ENCODE measurements at places on chromosomes 1 and 21.
A peak's percentile ranks its signal among the peaks of the same experiment; 100 is the strongest.

DNA sequence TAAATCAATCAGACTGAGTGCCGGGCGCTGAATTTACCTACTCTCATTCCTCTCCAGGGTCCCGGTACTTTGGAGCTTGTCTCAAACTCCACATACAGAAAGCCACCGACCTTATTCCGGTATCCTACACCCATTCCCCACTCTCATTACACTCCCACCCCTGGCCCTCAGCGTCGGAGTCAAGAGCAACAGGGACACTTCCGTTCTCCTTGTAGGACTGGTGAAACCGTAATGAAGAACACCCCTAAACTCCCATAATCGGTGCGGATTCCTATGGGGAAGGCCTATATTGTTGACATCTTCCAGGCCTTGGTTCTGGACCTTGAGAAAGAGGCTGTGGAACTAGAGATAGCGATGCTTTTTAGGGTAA lies 798 bp downstream of the ZBED6 start:
- no peak for DNase-seq

GRCh38 chr1:36093929-36094328 lies 5.2 kb downstream of the ADPRS start:
- DNase-seq, result peak; percentile 81

GRCh38 chr1:54054438-54054749 lies 986 bp downstream of the TCEANC2 start:
- no peak for DNase-seq

GRCh38 chr1:54460351-54460750 lies 54.2 kb upstream of the SSBP3 start:
- DNase-seq, result no peak

GRCh38 chr1:156958247-156958714 lies 37.8 kb downstream of the LRRC71 start:
- no peak for DNase-seq

DNA sequence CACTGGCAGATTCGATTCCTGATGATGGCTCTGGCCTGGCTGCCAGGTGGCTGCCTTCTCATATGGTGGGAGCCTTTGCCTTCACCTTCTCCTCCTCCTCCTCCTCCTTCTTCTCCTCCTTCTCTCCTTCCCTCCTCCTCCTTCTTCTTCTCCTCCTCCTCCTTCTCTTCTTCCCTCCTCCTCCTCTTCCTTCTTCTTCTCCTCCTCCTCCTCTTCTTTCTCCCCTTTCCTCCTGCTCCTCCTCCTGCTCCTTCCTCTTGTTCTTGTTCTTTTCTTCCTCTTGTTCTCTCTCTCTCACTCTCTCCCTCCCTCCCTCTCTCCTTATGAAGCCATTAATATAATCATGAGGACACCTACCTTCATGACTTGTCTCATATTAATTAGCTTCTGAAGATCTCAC lies 278.7 kb downstream of the CAMTA1 start:
- no peak for DNase-seq

DNA sequence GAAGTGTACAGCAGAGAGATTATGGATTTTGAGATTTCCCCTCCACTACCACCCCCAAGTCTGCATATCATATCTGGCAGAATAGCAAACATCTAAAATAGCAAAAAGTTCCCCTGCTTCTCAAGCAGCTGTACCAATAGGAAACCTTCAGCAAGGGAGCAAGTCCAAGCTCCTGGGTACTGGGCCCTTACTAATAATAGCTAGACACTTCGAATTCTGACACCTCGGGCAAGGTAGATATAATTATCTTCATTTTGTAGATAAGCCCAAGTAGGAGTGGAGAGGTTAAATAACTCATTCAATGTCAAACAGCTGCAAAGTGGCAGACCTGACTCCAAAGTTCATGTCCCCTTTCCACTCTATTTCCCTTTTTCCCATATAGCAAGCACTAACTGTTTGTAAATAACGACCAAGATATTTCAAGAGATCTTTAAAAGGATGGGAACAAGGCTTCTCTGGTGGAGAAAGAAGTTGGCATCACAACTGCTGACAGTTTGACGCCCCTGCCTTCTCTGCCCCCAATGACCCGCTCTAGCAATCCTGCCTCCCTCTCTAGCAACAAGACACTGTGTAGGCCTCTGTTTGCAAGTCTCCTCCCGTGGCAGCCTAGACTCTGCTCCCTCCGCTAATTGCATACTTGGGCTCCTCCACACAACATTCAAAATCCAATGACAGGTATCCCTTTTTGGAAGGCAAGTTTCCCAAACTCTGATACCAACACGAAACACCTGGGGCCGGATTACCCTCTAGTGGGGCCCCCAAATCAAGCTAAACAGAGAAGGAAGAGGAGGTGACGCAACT lies 18.7 kb upstream of the ADAR start:
- DNase-seq, result no peak

GRCh38 chr1:91501523-91501851 lies 836 bp downstream of the CDC7 start:
- DNase-seq, result no peak

DNA sequence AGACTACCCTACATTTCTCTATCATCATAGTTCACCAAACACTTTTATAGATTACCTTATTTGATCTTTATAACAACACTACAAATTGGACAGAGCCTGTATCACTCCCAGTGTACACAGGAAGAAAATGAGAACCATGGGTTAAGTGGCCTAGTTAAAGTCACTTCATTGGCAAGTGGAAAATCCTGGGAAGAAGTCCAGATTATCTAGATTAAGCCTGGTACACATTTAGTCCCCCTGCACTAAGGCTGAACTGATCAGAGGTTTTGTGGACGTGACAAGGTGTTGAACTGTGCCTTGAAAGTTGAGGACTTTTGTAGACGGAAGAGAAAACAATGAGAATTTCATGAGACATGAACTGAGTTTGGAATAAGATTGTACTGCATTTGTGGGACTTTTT lies 7.5 kb upstream of the USH2A start:
- DNase-seq, result no peak

GRCh38 chr1:67840449-67840848 lies 7.2 kb upstream of the GNG12 start:
- DNase-seq, result no peak

- no peak for DNase-seq
Measured at GRCh38 chr1:9275567-9276034, 17.1 kb upstream of the SPSB1 start.

DNA sequence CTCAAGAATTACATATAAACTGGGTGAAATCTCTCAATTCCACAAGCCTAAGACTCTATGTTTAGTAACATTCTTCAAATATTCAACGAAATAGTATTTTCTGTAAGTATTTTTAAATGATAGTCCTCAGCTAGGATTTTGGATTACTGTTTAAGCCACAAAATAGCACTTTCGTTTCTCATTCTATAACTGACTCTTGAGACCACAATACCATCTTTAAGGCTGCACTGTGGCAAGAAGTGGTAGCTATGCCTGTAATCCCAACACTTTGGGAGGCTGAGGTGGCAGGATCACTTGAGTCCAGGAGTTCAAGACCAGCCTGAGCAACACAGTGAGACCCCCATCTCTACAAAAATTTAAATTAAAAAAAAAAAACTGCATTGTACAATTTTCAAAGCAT lies 126.7 kb downstream of the CDC42BPA start:
- no peak for DNase-seq

- no peak for DNase-seq
Measured at GRCh38 chr1:97565886-97566285, 354.9 kb downstream of the DPYD start.

- DNase-seq, result no peak
Measured at GRCh38 chr1:183696981-183697380, 43.9 kb upstream of the APOBEC4 start.

GRCh38 chr1:182315167-182315556 lies 76.4 kb downstream of the GLUL start:
- no peak for DNase-seq

- DNase-seq, result no peak
Measured at GRCh38 chr1:183554577-183554976, 35.7 kb downstream of the NCF2 start.

GRCh38 chr1:54377040-54377691 lies 29.0 kb downstream of the SSBP3 start:
- no peak for DNase-seq

- DNase-seq, result no peak
Measured at GRCh38 chr1:114278911-114279310, 125.2 kb upstream of the SYT6 start.

DNA sequence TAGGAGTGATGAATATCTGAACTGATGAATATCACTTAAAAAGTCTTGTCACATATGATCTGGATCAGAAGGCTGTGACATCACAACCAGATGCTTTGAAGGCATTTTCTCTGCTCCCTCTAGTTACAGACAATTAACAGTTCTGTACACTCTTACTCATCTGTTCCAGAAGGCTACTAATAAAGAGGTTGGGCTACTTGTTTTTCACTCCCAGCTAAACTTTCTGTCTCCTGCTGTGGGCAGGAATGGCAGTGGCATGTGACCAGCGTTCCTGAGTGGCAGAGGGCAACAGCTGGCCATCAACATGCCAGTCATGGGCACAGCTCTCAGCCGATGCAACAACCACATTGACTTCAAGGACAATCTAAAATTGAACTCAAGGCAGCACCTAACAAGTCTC lies 66.7 kb downstream of the SLC45A1 start:
- peak; percentile 46 for DNase-seq

GRCh38 chr1:82044111-82044510 lies 243.4 kb downstream of the ADGRL2 start:
- DNase-seq, result no peak

GRCh38 chr1:156498432-156499193 lies 2.0 kb downstream of the MEF2D start:
- no peak for DNase-seq

GRCh38 chr1:36650200-36651065 lies 167.7 kb upstream of the CSF3R start:
- peak; percentile 32 for DNase-seq

- no peak for DNase-seq
Measured at GRCh38 chr1:167881786-167882185, 32.1 kb downstream of the ADCY10 start.

DNA sequence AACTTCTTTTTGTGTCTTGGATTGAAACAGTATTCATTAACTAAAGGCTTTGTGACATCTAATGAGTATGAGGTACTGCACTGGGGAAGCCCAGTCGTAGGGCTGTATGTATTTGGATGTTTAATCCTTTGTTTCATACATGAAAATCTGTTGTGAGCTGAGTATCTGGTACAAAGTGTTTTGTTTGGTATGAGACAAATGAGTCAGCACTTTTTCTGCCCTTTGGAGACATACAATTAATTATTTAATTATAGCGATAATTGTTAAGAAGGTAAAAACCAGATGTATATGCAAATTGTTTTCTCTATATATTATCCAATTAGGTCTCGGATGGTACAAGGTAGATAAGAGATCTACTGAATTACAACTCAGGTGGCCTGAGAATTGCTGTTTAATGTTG lies 36.3 kb downstream of the MARK1 start:
- DNase-seq, result no peak

DNA sequence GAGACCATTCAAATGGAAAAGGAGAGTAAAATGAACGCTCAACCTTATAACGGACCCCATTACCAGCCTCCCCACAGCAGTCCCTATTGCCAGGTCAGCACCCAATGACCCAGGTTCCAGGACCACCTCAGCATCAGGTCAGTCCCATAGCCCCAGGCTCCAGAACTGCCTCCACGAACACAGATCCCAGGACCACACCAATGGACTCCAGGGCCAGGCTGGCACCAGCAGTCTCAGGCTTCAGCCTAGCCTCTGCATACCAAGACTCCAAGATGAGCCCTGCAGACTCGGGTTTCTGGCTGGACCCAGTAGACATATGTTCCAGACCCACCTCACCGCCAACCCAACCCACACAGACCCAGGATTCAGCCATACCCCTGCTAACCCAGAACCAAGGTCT lies 625.0 kb upstream of the RGS18 start:
- DNase-seq, result no peak

DNA sequence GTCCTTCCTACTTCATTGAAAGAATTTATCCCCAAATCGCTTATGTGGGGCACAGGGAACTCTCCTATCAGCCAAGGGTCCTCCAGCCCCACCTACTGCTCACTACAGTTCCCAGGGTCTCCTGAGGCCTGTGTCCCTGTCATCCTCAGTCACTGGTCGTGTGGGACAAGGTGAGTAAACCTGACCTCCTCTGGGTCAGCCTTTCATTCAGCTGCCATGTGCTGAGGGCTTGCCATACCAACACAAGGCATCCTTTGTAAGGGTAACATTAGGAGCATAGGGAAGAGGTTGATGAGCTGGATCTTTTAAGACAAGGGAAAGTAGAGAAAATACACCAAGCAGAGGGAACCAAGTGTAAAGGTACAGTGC lies 11.2 kb upstream of the SNAPIN start:
- no peak for DNase-seq

DNA sequence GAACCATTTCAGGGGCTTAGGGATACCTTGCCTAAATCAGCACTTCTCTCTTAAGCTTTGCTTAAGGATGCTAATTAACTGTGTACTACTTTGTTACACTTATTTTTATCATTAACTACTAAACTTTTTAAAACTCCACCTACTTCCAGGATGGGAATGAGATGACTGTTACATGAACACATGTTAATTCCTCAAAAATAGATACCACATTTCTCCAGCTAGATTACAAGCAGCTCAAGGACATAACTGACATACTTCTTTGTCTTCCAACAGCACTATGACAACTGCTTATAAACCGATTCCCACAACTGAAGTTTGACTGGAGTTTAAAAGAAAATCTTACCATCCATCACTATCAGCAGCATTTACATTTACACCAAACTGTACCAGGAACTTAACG lies 53.7 kb downstream of the TP53BP2 start:
- no peak for DNase-seq

DNA sequence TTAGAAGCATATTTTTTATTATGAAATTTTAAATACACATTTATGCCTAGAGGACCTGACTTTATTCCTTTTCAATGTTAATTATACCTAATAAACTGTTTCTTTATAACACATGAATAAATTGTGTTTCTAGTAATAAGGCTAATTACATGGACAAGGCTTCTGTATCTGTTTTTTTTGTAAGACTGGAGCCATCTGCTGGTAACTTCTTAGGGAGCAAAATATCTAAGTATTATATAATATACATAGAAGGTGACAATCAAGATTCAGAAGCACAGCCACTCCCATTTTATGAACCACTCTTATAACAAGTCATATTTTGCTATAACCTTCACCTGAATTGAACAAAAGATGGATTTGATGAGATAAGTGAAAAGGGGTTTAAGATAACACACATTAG lies 84.2 kb downstream of the LBR start:
- no peak for DNase-seq

DNA sequence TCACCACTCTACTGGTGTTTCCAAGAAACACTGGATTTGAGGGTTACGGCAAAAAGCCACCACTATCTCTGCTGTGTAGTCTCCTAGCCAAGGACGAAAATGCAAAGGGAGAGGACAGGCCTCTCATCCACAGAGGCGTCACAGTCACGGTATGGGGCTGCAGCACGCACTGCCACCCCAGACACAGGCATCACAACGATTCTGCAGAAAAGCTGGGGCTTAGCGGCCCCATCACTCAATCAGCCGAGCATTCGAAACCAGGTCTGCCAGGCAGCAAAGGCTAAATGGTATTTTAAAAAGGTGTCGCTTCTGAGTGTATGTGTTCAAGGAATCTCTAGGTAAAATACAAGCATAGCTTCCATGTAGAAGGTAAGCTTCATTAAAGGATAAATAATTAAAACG lies 1.4 kb downstream of the RIPK4 start:
- DNase-seq, result no peak

GRCh38 chr1:24575905-24576587 lies 20.2 kb downstream of the NCMAP start:
- DNase-seq, result no peak

- no peak for DNase-seq
Measured at GRCh38 chr1:162142968-162143367, 73.5 kb downstream of the NOS1AP start.

All from amygdala (tissue), 56 donors.